MM.1S (cell line): ENCODE measurements at places on chromosomes 1 and 21.

DNA sequence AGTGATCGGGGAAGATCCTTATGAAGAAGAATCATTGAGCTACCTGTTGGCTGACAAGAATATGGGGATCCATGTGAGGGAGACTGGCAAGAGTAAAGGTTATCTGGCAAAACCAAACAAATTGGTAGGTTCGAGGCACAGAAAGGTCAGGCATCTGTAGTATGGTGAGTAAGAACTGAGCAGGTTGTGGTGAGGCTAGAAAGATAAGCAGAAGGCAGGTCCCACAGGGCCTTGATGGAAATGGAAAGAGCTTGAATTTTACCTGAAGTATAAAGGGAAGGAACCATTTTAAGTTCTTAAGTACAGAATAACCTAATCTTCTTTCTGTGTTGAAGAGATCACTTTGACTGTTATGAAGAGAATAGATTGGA, 11.1 kb downstream of the PTPRC start:
- DNase-seq: no peak

DNA sequence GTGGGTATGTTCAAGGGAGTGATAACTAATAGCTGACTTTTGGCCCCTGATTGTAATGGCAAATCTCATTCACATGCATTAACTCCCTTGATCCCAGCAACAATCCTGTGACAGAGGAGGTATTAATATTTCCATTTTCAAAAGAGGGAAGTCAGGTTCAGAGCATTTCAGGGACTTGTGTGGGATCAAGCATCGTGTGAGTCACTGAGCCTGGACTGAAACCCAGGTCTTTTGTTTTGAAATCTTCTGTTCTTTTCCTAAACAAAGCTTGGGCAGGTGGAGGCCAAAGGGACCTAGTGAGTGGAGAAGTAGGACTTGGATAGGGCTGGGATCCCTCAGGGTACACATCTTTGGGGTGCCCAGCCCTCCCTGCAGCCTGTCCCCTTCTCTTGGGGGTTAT, 37.9 kb downstream of the ETNK2 start:
- no peak for DNase-seq

GRCh38 chr1:213376862-213377372, 325.9 kb downstream of the RPS6KC1 start:
- DNase-seq: no peak

GRCh38 chr1:55378582-55378981, 163.4 kb upstream of the USP24 start:
- peak; percentile 14 for DNase-seq

DNA sequence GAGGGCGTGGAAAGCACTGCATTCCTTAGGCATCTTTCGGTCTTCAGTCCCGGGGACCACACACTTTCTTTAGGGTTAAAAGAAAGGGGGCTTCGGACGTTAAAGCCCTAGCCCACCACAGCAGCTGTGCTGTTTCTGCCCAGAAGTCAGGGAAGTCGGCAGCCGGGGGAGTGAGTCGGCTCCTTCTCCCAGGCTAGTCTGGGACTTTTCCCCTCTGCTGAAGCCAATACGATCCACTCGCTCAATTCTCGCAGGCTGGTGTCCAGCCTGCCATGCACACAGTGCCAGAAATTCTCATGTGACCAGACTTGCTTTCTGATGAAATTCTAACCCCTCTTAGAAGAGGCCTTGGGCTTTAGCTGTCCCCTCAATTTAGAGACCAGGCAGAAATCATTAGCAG, 67.7 kb downstream of the BCAR3 start:
- DNase-seq: no peak

GRCh38 chr1:167555971-167556714, 2.6 kb upstream of the CREG1 start:
- peak; percentile 94 for DNase-seq

- no peak for DNase-seq
These were observed 600.5 kb upstream of the ZP4 start for GRCh38 chr1:238491265-238491664.

- no peak for DNase-seq
These were observed 39.1 kb downstream of the DYRK1A start for GRCh38 chr21:37405629-37406028.

DNA sequence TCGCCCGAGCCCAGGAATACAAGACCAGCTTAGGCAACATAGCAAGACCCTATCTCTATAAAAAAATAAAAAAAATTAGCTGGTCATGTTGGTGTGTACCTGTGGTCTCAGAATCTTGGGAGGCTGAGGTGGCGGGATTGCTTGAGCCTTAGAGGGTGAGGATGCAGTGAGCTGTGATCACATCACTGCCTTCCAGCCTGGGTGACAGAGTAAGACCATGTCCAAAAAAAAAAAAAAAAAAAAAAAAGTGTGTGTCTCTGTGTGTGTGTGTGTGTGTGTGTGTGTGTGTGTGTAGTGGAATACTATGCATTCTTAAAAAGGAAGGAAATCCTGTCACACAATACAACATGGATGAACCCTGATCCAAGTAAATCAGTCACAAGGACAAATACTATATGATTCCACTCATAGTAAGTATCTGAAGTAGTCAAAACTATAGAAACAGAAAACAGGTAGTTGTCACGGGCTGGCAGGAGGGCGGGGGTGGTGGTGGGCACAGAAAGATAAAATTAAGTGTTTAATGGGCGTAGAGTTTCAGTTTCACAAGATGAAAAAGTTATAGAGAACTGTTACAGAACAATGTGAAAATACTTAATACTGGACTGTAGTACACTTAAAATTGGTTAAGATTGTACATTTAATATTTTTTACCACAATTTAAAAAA, 47.8 kb downstream of the SELENOF start:
- DNase-seq: peak; percentile 63

GRCh38 chr1:180842052-180842451, 70.6 kb upstream of the KIAA1614 start:
- DNase-seq: no peak

GRCh38 chr1:119937198-119937597, 40.9 kb upstream of the ADAM30 start:
- peak; percentile 22 for DNase-seq

- DNase-seq: no peak
These were observed 94.8 kb upstream of the USP24 start for GRCh38 chr1:55309786-55310504.

- peak; percentile 46 for DNase-seq
These were observed 29.3 kb upstream of the DDAH1 start for GRCh38 chr1:85494074-85494903.

GRCh38 chr1:13901039-13901438, 201.1 kb downstream of the PRDM2 start:
- no peak for DNase-seq

DNA sequence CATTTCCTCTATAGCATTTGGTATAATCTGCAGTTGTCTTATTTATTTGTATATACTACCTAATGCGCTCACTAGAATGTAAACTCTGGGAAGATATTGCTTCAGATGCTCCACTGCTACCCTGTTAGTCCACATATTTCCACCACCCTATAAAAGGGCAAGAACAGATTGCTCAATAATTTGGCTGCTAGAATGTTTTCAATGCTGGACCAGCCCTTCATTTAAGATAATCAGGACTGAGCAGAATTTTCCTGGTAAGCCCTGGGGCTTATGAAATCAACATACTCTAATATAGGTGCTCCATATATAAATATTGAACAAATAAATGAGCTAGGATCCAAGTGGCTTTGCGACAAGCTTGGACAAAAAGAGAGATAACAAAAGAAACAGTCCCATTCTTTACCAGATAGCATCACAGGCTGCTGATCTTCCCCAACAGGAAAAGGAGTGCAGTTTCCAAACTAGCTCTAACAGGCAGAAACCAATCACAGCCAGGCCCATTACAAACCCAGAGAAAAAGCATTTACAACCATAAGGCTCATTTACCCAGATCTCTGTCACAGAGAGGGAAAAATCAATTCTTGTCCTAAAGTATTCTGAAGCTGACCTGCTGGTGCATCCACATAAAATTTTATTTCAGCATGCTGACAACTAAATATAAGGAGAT, 8.3 kb downstream of the BCAR3 start:
- DNase-seq: no peak

DNA sequence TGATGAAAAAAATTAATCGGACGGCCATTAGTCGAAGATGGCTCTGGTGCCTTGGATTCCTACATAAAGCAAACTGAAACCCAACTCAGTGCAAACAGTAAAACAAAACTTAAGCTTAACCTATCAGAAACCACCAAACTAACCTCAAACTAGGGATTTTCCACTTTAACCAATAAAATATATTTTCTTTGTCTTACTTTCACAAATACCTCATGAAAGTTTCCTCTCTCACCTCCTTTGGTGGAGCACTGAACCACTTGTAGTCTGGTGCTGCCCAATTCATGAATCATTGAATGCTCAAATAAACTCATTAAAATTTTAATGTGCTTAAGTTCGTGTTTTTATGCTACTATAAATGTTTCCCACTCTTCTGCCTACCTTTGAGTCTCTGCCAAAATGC, 7.0 kb downstream of the ADORA3 start:
- DNase-seq: peak; percentile 71

- DNase-seq: no peak
These were observed 29.6 kb upstream of the AGL start for GRCh38 chr1:99820546-99820945.

DNA sequence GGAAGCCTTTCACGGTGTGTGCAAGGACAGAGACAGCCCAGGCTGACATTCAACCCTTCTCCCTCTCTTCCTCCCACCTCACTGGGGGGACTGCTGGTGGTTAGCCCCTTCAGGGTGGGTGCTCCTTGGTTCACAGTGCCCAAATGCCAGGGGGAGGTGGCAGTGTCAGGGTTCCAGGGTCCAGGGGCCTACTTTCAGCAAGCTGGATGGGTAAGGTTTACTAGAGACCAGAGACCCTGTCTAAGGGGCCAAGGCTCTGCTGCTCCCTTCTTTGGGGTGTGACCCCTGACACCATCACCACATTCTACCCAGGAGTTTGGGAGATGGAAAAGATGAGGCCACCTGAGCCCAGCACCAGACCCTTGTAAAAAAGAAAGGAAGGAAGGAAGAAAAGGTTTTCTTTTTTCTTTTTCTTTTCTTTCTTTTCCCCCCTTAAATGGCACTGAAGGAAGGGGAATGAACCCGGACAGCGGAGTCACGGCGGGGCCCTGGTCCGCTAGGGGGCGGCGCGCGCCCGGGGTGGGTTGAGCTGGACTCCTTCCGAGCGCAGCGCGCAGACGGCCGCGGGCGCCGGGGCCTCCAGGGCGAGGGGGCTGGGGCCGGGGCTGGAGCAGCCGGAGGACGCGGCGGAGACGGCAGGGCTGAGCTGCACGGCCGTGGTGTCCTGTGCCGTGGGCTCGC, 18.8 kb downstream of the KNCN start:
- peak; percentile 15 for DNase-seq

DNA sequence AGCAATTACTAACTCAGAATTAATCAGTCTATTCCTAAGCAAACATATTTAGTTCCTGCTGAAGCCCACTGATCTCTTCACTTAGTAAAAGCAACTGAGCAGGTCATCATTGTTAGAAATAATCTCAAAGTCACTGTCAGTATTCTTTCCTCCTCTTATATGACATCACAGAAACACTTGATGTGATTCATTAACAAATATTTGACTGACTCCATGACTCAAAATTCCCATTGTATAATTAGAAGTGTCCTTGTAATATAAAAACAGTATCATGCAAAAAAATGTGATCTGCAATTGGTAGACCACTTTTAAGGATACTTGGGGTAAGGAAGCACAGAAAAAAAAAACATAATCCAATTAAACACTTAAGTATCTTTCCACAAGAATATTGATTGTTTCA, 194.4 kb downstream of the DPYD start:
- no peak for DNase-seq

DNA sequence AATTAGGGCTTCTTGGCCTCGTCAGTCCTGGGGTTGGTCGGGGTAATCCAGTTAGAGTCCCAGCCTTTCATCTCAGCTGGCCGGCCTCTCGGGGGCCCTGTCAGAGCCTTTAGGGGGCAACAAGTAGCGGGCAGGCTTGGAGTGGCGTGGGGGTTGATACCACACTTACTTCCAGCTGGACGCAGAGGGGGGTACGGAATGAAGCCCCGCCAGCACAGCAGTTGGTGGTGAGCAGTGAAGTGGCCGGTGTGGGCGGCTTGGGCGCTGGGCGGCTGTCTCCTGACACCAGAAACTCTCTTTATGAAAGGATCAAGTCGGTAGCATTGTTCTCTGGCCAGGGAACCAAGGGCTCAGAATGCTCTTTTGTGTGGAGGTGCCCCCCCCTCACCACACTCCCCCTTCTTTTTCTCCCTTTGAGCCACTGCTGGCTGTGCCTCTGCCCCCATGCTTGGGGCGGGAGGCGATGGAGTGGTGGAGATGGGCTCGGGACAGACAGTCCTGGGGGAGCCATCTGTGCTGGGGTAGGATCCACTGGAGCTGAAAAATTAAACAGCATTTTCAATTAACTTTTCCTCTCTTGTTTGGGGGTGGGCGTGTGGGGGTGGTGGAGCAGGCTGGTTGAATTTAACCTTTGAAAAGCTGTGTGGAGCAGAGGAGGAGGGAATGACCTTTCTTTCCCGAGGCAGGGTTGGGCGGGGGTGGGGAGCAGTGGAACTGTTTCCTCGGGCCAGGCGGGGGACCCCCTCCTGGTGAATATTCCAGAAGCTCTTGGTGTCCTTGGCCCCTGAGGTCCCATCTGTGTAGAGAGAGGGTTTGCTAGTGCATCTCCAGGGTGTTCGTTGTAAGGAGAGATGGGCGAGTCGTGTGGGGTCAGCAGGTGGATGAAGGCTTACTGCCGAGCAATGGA, 102.7 kb downstream of the RNF220 start:
- no peak for DNase-seq

DNA sequence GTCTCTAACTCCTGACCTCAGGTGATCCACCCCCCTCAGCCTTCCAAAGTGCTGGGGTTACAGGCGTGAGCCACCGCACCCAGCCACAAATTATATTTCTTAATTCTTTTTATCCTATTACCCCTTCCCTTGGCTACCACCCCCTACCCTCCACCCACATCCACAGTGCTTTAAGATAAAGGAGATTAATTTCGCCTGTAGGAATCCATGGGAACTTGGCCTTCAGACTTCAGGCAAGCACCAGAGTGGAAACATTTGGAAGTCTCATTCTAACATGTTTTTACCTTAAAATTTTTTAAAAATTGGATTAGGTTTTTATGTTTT, 10.4 kb downstream of the CNST start:
- DNase-seq: no peak

DNA sequence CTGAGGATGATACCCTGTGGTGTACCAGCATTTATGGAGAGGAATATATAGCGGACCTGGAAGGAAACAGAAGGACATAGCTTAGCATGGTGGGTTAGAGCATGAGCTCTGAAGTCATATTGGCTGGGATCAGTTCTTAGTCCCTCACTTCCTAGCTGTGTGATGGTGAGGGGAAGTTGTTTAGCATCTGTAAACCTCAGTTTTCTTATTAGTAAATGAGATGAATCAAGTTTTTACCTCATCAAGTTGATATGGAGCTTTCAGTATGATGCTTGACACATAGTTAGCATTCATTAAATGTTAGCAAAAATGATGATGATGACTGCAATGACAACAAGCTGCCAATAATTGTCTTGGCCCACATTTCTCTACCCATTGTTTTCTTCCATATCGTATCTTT, 84.8 kb downstream of the NEK7 start:
- no peak for DNase-seq

DNA sequence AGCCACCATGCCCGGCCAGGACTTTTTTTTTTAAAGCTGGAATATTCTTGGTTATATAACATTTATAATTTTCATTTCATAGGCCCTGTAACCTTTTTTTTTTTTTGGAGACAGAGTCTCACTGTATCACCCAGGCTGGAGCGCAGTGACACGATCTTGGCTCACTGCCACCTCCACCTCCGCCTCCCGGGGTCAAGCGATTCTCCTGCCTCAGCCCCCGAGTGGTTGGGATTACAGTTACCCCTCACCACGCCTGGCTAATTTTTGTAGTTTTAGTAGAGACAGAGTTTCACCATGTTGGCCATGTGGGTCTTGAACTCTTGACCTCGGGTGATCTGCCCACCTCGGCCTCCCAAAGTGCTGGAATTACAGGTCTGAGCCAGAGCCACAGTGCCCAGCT, 12.6 kb downstream of the ZYG11B start:
- no peak for DNase-seq

GRCh38 chr1:247400685-247401084, 15.3 kb upstream of the NLRP3 start:
- no peak for DNase-seq
